Prostate gland (tissue), 2 donors: ENCODE measurements at places on chromosomes 1 and 21. TPM values are rescaled to one million over a fixed set of nuclear protein-coding genes. Genes with fewer than 3 reads are reported as not detected.

Gene POGK
- total RNA-seq = 22.3 TPM

DNA sequence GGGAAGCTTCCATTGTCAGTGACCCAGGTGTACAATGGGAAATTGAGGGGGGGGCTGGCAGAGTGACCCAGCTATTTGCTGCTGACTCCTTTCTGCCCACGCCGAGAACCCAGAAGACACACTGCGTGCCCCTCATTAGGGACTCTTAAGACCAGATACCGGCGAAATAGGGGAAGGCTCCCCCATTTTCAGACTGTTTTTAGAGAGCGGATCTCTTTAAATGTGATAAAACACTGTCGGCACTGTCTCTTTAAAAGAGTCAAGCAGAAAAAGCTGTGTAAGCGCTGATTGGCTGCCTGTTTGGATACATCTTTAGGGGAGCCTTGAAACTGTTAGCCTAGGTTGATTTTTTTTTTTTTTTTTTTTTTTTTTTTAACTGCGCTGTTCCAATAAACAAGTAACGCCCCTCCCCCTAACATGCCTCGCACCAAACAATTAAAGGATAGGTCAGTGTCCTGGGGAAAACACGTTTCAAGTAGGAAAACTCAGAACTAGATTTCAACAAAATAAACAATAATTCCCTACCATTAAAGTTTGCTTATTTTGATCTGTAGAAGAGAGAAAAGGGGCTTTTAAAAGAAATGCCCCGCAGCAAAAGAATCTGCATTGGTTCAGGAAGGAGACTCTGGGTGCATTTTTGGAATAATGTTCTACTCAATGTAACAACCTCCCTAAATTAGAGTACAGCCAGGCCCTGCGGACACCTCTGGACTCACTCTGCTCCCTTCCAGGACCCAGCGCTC lies 1.4 kb upstream of the SSBP3 start:
- H3K4me1 ChIP-seq = peaks cover 7% of the 10 kb centered on the region
- H3K4me3 ChIP-seq = peak overlapping the region; percentile 95
- no peaks in the 10 kb centered on the region for H3K36me3 ChIP-seq
- no peaks in the 10 kb centered on the region for H3K27me3 ChIP-seq

Gene KIRREL1
- total RNA-seq = 18.6 TPM

GRCh38 chr1:228059634-228060457 lies 22.7 kb upstream of the ARF1 start:
- DNase-seq = peak; percentile 89
- H3K36me3 ChIP-seq = no peaks in the 10 kb centered on the region
- H3K27me3 ChIP-seq = peaks cover 5% of the 10 kb centered on the region
- H3K27ac ChIP-seq = no peak overlapping the region
- no peaks in the 10 kb centered on the region for H3K4me1 ChIP-seq

- no peaks in the 10 kb centered on the region for H3K36me3 ChIP-seq
- H3K27me3 ChIP-seq = no peaks in the 10 kb centered on the region
- H3K4me1 ChIP-seq = no peaks in the 10 kb centered on the region
- no peak overlapping the region for H3K4me3 ChIP-seq
These were observed 275.2 kb upstream of the C1orf105 start for GRCh38 chr1:172145231-172145651.

DNA sequence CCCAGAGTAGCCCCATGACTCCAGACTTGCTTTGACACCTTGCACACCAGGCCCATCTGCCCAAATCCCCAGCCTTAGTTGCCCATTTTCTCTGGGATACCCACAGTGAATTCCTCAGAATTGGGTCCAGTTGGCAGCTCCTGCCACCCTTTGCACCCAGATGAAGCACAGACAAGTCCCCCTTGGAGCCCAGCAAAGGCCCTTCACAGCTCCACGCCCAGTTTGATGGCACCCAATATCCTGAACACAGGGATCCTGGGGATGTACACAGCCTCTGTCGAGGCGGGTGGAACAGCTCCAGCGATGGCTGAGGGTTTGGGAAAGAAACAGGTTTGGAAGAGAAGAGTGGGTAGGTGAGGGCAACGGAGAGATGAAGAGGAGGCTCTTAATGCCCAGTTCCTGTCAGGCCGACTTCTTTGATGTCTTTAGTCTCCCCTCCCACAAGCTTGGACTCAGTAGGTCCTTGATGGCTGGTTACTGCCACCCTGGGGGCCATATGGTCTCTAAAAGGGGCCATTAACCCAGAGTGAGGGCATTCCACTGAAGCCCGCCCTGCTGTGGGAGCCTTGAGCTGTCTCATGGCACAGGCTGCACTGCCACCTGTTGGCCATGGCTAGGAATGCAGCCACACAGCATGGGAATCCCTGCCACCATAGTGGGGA lies 21.7 kb downstream of the TMEM53 start:
- no peak overlapping the region for H3K27ac ChIP-seq
- H3K36me3 ChIP-seq = no peaks in the 10 kb centered on the region
- peak; percentile 63 for DNase-seq
- H3K4me1 ChIP-seq = peaks cover 11% of the 10 kb centered on the region
- H3K4me3 ChIP-seq = no peak overlapping the region

Gene DNMT3L
- not detected for total RNA-seq

Gene AUNIP
- 0.32 TPM for total RNA-seq

GRCh38 chr1:51484591-51484990 lies 34.5 kb downstream of the EPS15 start:
- peaks cover 1% of the 10 kb centered on the region for H3K4me1 ChIP-seq
- no peak overlapping the region for H3K27ac ChIP-seq
- no peak overlapping the region for H3K4me3 ChIP-seq
- no peak for DNase-seq

GRCh38 chr1:193283016-193283415 lies 96.6 kb upstream of the B3GALT2 start:
- no peaks in the 10 kb centered on the region for H3K4me1 ChIP-seq
- no peak for DNase-seq
- no peak overlapping the region for H3K4me3 ChIP-seq
- no peak overlapping the region for H3K27ac ChIP-seq

DNA sequence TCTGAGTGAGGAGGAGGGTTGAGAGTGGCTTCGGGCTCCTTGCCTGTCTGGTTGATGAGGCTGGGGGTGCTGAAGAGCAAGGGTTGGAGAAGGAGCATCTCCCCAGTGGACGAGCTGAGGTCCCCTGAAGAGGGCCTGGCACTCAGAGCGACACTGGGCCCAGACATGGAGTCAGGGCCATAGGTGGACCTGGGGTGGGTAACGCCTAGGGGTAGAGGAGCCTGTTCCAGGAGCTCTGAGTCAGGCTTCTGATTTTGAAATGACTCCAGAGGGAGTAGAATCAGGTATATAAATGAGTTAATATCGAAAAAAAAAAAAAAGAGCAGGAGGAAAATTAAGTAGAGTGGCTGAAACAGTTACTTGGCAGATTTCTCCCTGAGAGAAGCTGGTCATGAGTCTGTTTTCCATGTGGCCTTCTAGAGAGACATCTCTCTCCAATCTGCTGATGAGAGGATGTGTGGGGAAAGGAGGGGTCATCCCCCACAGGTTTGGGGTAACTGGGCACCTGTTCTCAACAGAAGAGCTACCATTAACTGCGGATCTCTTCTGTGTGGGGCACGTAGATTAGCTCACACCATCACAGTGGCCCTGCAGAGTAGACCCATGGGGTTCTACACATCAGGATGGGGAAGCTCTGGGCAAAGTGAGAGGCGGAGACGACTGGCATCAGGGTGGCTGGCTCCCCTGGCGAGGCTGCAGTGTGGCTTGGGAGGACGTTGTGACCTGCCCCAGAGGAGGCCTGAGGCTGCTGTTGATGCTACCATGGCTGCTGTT lies 115.5 kb downstream of the DHRS3 start:
- peaks cover 4% of the 10 kb centered on the region for H3K36me3 ChIP-seq
- H3K4me3 ChIP-seq = no peak overlapping the region
- no peak for DNase-seq
- no peaks in the 10 kb centered on the region for H3K27me3 ChIP-seq

GRCh38 chr21:17598437-17598836 lies 14.3 kb downstream of the BTG3 start:
- H3K4me3 ChIP-seq = no peak overlapping the region
- DNase-seq = no peak
- no peaks in the 10 kb centered on the region for H3K36me3 ChIP-seq
- H3K27ac ChIP-seq = no peak overlapping the region
- H3K4me1 ChIP-seq = no peaks in the 10 kb centered on the region

DNA sequence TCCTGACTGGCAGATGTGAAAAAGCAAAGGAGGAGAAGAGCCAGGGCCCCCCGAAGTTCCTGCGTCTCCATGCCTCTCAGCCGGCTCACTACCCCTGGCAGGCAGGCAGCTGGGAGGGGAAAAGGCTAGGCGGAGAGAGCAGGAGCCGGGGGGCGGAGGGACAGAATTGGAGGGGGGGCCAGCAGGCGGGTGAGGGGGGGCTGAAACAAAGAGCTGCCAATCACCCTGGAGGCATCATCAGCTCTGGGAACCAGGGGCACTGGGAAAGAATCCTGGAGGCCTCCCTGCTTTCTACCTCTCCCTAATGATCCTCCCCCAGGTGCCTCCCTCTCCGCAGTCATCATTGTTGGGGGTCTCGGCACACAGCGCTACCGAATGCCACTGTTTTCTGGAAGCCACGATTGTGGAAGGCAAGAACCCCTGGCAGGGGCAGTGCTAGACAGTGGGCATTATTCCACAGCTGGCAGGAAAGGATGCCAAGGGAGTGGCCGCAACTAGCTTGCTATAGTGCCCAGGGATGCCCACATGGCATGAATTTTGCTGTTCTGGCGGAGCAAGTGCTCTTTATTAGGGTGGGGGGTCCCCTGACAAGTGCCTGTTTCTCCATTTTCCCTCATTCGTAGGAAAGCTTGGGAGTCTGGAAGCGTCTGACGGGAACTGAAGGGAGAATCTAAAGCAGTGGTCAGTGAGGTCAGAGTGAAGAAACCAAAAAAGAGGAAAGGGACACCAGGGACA lies at the start of gene THBS3:
TSS of gene THBS3 (minus strand) at position 92 of the 735 bp plus-strand sequence. CDS start at position 71, 21 bp downstream.
- no peaks in the 10 kb centered on the region for H3K27me3 ChIP-seq
- no peaks in the 10 kb centered on the region for H3K36me3 ChIP-seq

- no peak overlapping the region for H3K4me3 ChIP-seq
- no peaks in the 10 kb centered on the region for H3K4me1 ChIP-seq
- H3K27me3 ChIP-seq = no peaks in the 10 kb centered on the region
- H3K27ac ChIP-seq = no peak overlapping the region
- no peak for DNase-seq
These were observed 6.5 kb upstream of the MFAP2 start for GRCh38 chr1:16986962-16987361.

- H3K27ac ChIP-seq = peak overlapping the region; percentile 81
- no peaks in the 10 kb centered on the region for H3K36me3 ChIP-seq
- H3K4me1 ChIP-seq = peaks cover 10% of the 10 kb centered on the region
- DNase-seq = peak; percentile 90
These were observed 93.5 kb downstream of the SIK1 start for GRCh38 chr21:43333298-43334062.

GRCh38 chr21:16570856-16571255 lies 841.1 kb downstream of the USP25 start:
- no peaks in the 10 kb centered on the region for H3K36me3 ChIP-seq
- DNase-seq = no peak
- H3K4me1 ChIP-seq = no peaks in the 10 kb centered on the region

DNA sequence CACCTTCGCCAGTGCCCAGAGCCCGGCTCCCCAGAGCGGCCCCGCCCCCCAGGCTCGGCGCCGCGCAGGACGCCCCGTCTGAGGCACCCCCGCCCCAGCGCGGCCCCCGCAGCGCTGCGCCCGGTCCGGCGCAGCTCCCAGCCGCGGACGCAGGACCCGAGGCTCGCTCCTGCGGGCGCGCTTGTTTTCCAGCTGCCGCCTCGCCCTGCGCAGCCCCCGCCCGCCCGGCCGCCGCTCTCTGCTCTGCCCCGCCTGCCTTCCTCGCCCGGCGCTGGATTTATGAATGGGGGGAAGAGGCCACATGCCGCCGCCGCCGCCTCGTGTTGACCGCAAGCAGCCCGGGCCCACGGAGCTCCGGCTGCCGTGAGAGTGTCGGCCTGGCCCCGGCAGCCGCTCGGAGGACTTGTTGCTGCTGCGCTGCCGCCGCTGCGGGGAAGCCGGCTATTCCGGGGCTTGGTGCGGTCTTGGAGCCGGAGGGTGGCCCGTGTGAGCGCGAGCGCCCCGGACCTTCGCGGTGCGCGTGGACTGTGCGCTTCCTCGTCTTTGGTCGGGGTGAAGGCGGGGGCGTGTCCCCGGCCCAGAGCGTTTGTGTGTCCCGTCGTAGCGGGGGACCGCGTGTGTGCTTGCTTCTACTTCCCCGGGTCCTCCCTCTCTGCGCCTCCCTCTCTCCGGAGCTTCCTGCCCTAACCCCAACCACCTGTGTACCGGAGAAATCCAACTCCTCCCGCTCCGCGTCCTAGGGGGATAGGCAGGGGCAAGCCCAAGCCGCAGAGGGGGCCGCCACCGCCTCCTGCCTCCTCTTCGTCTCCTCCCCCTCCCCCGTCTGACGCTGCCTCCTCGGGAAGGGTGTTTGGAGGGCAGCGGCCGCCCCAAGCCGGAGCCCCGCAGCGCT lies 736 bp downstream of the KCNC4 start:
- H3K27me3 ChIP-seq = no peaks in the 10 kb centered on the region
- no peaks in the 10 kb centered on the region for H3K4me1 ChIP-seq
- H3K27ac ChIP-seq = peak overlapping the region; percentile 75
- peak overlapping the region; percentile 55 for H3K4me3 ChIP-seq
- H3K36me3 ChIP-seq = no peaks in the 10 kb centered on the region

Gene INTS11
- total RNA-seq = 178 TPM

DNA sequence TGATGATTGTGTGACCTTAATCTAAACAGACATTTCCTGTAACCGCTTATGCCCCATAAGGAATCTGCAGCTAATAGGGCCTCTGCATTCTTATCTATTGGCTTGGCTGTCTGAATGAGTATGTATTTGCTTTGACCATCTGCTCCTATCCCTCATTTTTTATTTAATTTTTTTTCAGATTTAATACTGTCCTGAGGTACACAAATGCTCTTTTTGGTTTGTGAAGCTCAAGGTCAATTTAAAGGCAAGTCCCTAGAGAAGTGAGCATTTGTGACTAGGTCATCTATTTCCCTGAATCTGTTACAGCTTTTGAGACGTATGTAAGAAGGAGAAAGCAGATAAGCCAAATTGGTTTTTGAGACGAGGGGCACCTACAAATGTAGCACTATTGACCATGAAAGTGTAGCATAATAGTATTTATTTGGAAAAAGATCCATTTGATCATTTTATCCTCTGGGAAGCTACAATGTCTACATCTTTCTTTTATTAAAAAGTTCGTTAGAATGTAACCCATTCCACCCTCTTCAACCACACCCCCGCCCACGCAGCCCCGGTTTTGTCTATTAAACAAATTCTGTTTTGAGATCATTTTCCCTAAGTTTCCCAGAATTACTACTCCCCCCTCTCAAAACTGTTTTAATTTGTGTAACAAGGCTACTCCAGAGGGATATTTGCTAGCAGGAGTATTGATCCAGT lies 69.2 kb upstream of the HSPA13 start:
- H3K27me3 ChIP-seq = no peaks in the 10 kb centered on the region
- no peaks in the 10 kb centered on the region for H3K36me3 ChIP-seq
- no peak overlapping the region for H3K4me3 ChIP-seq
- no peaks in the 10 kb centered on the region for H3K4me1 ChIP-seq
